ENCODE measurements at places on chromosomes 3 and 15. TPM values are rescaled to one million over a fixed set of nuclear protein-coding genes. Genes with fewer than 3 reads are reported as not detected.
A peak's percentile ranks its signal among the peaks of the same experiment; 100 is the strongest.

DNA sequence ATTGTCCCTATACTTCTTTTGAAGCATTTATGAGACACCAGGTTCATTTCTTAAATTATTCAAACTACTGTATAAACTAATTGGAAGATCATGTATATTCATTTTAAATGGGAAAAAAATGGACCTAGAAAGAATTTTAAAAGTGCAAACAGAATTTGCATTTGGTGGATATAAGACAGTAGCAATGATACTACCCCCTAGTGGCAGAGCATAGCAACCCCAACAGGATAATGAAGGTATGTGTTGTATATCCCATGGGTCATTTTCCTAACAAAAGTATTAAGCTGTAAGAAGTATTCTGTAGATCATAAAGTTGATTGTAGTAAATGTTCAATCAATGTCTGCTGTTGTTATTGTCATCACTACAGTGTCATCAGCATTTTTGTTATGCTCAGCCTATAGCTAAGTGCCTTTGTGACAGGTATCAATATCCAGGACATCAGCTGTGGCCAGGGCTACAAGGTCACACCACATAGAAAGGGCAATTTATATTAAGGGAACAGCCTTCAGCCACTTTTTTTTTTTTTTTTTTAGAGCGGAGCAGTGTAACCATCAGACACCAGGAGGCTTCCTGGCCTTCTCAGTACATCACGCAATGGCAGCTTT lies 175.8 kb downstream of the FOXB1 start:
- H3K4me3 ChIP-seq: no peak overlapping the region
- no peaks in the 10 kb centered on the region for H3K27me3 ChIP-seq
- no peak overlapping the region for H3K27ac ChIP-seq
- H3K36me3 ChIP-seq: no peaks in the 10 kb centered on the region
- no peak for DNase-seq
- no peaks in the 10 kb centered on the region for H3K4me1 ChIP-seq

- peaks cover 9% of the 10 kb centered on the region for H3K27me3 ChIP-seq
- H3K27ac ChIP-seq: peak overlapping the region; percentile 89
- H3K4me3 ChIP-seq: peak overlapping the region; percentile 88
- H3K4me1 ChIP-seq: peaks cover 25% of the 10 kb centered on the region
- DNase-seq: peak; percentile 75
Observed at GRCh38 chr15:96333131-96334016, 2.9 kb downstream of the NR2F2 start.

DNA sequence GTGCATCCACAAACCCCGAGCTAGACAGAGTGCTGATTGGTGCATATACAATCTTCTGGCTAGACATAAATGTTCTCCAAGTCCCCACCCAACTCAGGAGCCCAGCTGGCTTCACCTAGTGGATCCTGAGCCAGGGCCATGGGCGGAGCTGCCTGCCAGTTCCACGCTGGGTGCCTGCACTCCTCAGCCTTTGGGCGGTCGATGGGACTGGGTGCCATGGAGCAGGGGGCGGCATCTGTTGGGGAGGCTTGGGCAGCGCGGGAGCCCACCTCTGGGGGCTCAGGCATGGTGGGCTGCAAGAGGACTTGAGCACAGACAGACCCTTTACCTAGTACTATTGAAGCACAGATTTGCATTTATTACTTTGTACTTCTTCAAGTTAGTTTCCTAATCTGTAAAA lies 57.5 kb downstream of the ZPLD1 start:
- H3K27me3 ChIP-seq: no peaks in the 10 kb centered on the region
- H3K4me3 ChIP-seq: no peak overlapping the region
- H3K36me3 ChIP-seq: no peaks in the 10 kb centered on the region
- no peaks in the 10 kb centered on the region for H3K4me1 ChIP-seq
- H3K27ac ChIP-seq: no peak overlapping the region
- DNase-seq: no peak

STXBP5L gene
- 4.1 TPM for total RNA-seq

GPR149 gene
- total RNA-seq: 12.7 TPM
